ENCODE measurements at places on chromosomes 5 and 9.

- no peak for DNase-seq
These were observed 372.8 kb downstream of the TMEM167A start for GRCh38 chr5:82704381-82704780.

GRCh38 chr5:139391570-139392323 is 2.0 kb upstream of the MZB1 start:
- DNase-seq: no peak

GRCh38 chr9:113665756-113666155 is 202.2 kb downstream of the RGS3 start:
- no peak for DNase-seq

GRCh38 chr5:71587766-71588532 is 809 bp downstream of the MCCC2 start:
- DNase-seq: no peak

DNA sequence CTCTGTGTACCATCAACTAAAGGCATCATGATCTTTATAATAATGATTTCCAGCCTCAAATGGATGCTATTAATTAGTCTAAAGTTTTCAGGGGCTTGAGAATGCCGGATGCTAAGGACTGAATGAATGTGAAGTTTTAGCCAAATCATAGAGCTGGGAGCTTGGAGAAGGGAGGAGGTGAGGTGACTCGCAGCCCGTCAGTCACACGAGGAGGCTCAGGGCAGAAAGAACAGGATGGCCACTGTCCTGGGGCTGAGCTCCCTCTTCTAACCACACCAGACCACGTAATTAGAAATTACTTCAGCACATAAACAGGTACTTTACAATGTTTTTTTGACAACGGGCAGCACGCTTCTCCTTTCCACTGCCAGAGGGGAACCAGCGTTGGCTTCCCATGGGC is 222.6 kb downstream of the NPR3 start:
- DNase-seq: no peak

GRCh38 chr5:173618927-173619519 is 2.6 kb upstream of the BOD1 start:
- DNase-seq: peak; percentile 16

DNA sequence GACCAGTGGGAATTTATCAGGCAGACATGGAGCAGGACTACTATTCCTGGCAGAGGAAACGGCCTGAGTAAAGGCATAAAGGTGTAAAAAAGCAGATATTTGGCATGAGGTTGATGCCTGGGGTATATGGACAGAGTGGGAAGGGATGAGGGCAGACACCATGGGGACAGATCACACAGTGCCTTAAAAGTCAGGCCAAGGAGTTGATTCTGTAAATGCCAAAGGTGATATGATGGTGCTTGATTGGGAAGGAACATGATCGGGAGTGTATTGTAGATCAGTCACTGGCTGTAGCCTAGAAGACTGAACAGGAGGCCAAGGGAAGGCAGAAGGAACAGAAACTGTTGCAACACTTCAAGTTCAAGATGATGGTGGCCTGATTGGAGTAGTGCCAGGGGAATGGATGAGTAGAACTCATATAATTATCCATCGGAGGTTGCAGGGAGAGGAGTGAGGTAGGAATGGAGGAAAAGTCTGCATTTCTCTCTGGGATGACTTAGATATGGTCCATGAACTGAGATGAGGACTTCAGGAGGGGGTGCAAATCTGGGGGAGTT is 594.3 kb upstream of the KLF4 start:
- no peak for DNase-seq

DNA sequence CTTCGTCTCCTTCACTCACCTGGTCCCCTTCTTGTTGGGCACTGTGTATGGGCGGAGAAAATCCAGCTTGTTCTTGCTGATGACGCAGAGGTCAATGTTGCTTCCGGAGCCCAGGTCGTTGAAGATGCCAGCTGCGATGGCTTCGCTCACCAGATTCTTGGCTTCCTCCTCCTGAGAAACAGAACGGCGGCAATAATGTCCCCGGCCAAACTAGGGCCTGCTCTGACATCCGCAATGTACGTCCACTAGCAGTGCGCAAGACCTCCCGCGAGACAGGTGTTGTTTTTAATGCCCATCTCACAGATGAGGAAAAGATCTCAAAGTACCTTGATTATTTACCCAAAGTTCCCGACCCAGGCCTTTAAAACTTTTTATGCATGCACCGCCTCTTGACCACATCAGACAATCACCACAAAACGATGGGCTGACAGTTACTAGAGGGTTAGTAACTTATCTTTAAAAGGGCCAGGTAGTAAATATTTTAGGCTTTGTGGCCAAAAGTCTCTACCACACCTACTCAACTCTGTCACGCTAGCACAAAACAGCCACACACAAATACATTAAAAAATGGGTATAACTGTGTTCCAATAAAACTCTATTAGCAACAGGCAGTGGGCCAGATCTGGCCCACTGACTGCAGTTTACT is 58.4 kb downstream of the PSMB7 start:
- no peak for DNase-seq

DNA sequence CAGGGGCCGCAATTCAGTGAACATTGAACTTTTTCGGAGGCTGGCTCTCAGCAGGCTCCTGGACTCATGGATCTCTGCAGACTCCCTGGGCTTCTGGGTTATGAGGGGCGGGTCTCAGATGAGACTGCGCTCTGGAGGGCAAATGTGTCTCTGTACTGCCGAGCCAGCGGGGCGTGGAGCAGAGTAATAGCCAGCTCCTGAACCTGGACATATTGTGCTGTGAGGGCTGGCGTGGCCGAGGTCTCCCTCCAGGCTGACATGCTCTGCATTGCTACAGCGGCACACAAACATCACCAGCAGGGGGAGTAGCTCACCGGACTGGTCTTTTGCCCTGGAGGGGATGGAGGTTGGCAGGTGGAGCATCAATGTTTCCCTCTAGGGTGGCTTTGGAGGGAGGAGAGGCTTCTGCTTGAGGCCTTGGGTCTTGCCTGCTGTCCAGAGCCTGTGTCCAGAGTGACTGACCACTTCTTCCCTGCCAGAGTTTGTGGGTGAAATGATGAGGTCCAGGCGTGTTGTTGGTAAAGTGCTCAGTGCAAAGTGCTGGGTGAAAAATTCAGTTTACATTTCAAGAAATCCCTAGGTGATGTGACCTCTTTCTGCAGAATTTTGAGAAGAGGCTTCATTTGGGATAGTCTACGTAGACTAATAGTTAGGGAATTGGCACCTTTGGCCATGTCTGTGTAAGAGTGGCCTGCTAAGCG is 10.9 kb upstream of the GADD45G start:
- DNase-seq: no peak

GRCh38 chr9:133276923-133277322 is 1.9 kb upstream of the ABO start:
- no peak for DNase-seq

DNA sequence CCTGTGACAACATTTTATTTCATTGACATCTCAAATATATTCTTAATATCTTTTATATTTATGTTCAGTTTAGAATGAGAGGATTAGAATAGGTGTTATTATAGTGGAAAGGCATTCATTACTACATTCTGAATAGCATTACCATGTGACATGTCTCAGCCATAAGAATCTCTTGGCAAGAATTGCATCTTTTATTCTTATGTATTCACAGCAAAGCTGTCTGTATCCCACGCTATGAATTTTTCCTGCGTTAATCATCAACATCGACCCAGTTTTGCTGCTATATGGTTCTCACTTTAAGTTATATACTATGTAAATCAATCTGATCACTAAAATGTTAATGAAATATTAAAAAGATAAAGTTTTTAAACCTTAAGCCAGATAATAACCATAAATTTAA is 248.6 kb downstream of the TMEM232 start:
- DNase-seq: no peak

- DNase-seq: no peak
These were observed 26.1 kb downstream of the SMIM32 start for GRCh38 chr5:136166909-136167308.

GRCh38 chr5:134887593-134888159 is 13.5 kb downstream of the TXNDC15 start:
- DNase-seq: no peak

DNA sequence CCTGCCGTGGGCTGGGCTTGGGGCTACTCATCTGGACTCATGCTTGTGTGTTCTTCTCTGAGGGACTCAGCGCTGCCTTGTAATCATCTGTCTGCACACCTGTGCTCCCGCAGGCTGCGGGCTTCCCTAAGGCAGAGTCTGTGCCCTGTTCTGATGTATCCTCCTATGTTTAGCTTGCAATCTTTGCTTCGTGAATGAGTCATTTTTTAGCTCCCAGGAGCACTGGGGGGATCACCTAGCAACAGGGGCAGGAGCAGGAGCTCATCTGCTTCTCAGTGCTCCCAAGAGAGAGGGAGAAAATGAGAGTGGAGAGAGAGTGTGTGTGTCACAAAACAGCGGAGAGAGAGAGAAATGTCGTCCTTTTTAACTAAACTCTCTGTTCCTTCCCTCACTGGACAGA is 202.4 kb upstream of the ZNF618 start:
- DNase-seq: no peak

GRCh38 chr9:107219486-107220077 is 63.5 kb upstream of the RAD23B start:
- DNase-seq: no peak

DNA sequence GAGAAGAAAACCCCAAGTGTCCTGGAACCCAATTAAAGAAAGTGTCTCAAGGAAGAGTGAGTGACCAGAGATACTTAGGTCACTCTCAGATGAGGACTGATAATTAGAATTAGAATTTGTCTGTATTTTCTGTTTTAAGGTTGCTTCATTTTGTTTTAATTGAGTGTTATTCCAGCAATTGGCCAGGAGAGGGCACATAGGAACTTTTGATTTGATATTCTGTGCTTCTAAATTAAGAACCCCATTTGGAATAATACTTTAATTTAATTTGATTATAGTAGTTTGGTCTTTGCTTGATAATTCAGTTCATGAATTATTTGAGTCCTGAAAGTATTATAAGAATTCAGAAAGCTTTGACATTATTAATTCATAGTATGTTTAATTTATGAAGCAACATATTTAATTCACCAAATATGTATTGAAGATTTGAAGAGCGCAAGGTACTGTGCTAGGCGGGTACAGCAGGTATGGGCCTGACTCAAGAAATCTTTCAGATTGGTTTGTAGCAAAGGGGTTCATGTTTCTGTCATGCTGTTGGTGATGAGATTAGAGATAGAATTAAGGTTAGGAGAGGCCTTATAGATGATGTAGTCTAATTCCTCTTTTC is 4.9 kb downstream of the MRPL22 start:
- DNase-seq: no peak

GRCh38 chr5:115209279-115209678 is 39.6 kb upstream of the TRIM36 start:
- peak; percentile 3 for DNase-seq

DNA sequence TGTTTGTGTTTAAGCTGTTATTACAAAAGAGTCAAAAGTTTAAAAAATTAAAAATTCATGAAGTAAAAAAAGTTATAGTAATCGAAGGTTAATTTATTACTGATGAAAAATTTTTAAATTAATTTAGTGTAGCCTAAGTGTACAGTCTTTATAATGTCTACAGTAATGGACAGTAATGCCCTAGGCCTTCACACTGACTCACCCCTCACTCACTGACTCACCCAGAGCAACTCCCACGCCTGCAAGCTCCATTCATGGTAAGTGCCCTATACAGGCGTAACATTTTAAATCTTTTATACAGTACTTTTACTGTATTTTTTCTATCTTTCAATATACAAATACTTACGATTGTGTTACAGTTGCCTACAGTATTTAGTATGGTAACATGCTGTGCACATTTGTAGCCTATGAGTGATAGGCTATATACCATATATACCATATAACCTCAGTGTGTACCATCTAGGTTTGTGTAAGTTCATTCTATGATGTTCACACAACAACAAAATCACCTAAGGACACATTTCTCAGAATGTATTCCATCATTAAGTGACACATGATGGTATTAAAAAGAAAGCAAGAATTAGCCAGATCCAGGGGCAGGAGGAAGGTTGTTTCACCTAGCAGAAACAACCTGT is 40.1 kb downstream of the DCAF10 start:
- no peak for DNase-seq

- DNase-seq: no peak
These were observed 9.5 kb downstream of the OR2S2 start for GRCh38 chr9:35948451-35948850.

GRCh38 chr9:100216178-100216787 is 117.2 kb downstream of the INVS start:
- DNase-seq: peak; percentile 21

DNA sequence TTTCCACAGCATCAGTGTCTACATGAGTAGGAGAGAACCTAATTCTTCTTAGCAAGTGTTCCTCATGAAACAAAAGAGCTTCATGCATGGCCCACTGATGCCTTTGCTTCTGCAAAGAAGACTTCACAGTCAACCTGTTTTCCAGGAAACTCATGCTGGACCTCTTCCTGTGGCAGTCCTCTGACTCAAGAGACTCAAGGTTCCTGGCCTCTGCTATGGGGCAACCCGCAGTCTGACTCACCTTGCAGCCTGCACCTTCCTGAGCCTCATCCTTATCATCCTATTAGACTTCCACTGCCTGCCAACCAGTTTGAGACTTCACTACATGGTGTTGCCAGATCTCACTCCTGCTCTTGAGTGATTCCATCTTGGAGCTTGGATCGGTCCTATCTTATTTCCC is 17.6 kb upstream of the AGGF1 start:
- DNase-seq: no peak

DNA sequence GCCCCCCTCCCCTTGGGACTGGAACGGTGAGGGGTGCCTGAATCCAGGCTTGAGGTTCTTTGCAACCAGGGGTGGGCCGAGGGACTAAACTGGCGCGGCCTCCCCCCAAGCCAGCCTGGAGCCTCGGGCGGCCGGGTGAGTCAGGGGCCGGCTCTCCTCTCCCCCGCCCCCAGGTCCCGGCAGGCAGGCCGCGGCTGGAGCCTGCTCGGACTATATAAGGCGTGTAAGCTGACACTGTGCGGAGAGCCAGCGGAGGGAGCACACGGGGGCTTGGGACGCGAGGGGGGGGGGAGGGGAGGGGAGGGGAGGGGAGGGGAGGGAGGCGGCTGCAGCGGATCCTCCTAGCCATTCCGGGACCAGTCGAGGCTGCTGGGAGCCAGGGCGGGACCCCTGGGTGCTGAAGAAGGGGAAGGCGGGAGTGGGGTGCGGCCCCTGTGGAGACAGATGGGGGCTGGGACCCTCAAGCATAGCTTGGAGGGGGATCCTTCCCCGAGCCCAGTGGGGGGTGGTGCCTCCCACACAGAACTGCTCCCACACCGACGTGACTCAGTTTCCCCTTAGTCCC is 595 bp downstream of the PDLIM7 start:
- DNase-seq: no peak
